ENCODE measurements at places on chromosomes 3 and 15.
A peak's percentile ranks its signal among the peaks of the same experiment; 100 is the strongest.

GRCh38 chr15:78766041-78766440, 45.2 kb downstream of the ADAMTS7 start:
- DNase-seq = no peak

DNA sequence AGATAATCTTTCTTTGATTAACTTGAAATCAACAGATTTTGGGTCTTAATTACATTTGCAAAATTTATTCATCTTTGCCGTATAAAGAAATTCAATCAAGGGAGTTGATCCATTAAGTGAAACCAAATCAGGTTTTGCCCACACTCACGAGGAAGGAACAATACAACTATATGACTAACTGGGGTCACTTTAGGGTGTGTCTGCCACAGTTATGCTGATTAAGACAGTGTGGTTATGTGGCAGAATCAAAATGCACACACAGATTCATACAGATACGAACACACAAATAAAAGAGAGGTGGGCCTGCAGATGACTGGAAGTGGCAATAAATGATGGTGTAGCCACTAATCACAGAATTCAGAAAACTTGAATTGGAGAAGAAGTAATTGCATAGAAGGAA, 543.5 kb downstream of the GABRG3 start:
- no peak for DNase-seq

GRCh38 chr3:99777708-99778107, 40.0 kb upstream of the CMSS1 start:
- no peak for DNase-seq

GRCh38 chr3:171190668-171191067, 164.1 kb upstream of the SLC2A2 start:
- DNase-seq = no peak

DNA sequence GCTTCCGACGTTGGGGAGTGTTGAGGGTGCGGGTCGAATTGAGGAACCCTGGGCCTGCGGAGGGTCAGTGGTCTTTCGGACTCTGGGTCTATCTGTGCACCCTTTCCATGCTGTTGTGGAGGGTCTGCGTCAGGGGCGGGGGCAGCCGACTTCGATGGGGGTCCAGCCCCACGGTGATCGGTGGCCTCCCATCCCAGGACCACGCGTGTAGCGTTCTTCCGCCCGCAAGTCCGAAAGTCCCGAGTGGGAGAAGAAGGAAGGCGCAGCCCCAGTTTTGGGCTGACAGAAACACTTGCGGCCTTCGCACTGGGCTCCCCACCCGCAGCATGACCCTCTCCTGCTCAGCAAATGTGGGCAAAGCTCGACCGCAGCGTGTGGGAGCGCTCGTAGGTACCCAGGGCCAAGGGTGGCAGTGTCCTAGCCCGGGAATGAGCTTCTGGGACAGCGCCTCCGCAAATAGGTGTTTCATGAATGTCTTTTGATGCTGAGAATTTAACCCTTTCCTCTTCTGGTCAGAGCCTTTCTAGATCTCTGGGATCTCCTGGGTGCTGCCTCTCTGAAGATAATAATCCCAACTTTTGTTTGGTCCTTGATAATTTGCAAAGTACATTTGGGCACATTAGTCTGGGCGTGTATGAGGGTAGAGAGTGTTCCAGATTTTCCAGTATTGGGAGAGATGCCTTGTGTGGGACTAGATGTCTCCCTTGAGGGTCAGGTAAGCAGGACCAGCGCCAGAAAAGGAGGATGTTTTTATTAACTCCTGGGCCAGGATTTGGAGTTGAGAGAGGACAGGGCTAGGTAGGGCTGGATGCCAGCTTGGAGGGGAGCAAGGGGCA, 2.3 kb upstream of the DLL4 start:
- DNase-seq = no peak

DNA sequence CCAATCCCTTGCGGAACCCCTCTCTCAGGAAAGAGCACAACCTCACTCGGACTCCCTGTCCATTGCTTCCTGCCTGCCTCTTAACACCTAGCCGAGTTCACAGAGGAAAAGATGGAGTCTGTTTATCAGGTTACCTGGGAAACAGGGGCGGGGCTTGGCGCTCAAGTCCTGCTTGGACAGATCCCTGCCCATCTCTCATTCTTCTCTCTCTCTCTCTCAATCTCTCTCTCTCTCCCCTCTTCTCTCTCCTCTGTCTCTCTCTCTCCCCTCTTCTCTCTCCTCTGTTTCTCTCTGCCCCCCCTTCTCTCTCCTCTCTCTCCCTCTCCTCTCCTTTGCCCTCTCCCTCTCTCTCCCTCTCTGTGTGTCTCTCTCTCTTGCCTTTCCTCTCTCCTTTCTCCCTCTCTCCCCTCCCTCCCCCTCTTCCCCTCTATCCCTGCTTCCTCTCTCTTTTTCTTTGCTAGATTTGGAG, at the start of gene EFHB:
Gene EFHB, minus strand, starts transcription at position 120 of the 469 bp plus-strand sequence. CDS start 199 bp downstream, outside the sequence.
- DNase-seq = peak; percentile 30

- DNase-seq = peak; percentile 34
These were observed 10.6 kb downstream of the FSTL1 start for GRCh38 chr3:120440001-120440703.
